Germinal center (tissue), 1 donor: ENCODE measurements at places on chromosomes 5 and 9.

GRCh38 chr5:52864371-52864770, 76.7 kb downstream of the ITGA1 start:
- DNase-seq = no peak

DNA sequence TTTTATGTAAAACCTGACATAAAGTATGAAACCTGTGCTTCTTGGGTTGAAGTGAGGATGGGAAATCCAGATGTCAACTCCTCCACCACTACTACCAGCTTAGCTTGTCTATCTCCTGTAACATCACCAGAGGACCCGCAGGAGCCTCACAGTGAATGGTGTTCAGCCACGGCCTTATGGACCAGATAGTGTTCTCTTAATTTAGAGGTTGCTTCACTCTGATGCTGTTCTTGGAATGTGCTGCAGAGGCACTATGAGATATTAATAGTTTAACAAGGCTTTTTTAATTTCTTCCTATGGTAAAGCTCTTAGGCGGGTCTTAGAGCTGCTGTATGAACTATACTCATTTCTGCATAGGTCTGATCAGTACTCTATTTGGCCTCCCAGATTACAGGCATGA, 27.9 kb downstream of the NFX1 start:
- no peak for DNase-seq

- no peak for DNase-seq
Measured at GRCh38 chr5:40630126-40630525, 49.6 kb upstream of the PTGER4 start.

DNA sequence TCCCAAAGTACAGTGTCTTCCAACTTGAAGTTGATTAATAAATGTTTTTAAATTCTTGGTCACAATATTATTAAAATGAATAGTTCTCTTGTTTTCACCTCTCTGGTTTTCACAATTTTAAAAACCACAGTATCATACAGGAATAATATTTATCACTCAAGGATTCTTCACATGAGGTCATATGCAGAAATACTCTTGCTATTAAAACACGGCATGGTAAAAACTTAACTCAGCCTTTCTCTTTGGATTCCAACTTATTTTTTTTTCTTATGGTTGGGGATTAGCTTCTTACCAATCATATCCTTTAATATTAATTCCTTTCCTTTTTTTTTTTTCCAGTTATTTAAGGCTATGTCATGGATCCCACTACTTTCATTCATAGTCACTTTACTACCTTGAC, 289.4 kb downstream of the ADAMTS6 start:
- DNase-seq = no peak

GRCh38 chr9:16136451-16136850, 583.6 kb downstream of the CCDC171 start:
- no peak for DNase-seq

DNA sequence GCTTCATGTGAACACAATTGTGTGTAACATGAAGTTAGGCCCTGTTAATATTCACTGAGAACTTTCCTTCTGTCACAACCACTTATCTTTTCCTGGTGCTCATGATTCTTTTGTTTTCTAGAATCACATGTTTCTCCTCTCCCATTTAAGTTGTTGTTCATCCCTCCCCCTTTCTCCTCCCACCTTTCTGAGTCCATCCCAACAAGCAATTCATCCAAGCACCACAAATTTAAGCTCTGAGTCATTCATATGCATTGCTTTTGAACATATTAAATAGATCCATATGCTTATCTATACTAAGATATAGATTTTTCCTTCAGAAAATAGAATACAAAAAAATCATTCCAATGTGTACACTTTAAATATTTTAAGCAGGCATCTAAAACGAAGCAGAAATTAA, 75.2 kb upstream of the NFIB start:
- DNase-seq = no peak

- DNase-seq = no peak
Measured at GRCh38 chr5:65190328-65191053, 291.2 kb downstream of the ADAMTS6 start.

DNA sequence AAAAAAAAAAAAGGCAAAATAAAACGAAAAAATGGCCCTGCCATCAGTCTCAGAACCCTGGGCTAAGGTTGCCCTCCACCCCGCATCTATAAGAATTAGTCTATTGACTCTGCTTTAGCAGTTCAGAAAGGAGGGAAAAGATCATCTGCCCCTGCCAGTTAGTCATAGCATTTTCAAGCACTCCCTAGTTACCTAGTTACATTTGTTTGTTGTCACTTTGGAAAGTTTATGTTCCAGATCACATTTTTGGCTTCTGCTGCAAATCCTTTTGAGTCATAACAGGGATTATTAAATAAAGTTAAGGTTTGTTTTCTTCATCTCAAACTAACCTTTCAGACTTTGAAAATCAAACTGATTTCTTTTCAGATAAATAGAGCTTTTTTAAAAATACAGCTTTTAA, 52.1 kb downstream of the AQP7 start:
- no peak for DNase-seq

DNA sequence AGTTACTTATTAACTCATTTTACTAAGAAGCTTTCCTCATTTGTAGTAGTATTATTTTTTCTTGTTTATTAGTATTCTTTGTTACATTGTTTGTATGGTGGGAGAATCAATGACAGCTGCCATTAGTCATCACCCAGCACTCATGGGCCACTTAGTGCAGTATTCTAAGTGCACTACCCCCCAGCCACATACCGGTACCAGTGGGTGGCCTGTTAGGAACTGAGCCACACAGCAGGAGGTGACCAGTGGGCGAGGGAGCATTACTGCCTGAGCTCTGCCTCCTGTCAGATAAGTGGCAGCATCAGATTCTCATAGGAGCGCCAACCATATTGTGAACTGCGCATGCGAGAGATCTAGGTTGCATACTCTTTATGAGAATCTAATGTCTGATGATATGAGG, 24.2 kb upstream of the CAMLG start:
- DNase-seq = no peak

GRCh38 chr9:85185486-85186217, 516.1 kb downstream of the NTRK2 start:
- no peak for DNase-seq

- DNase-seq = no peak
Measured at GRCh38 chr9:120909904-120910303, 16.7 kb downstream of the TRAF1 start.

- no peak for DNase-seq
Measured at GRCh38 chr5:15787681-15788080, 287.7 kb downstream of the FBXL7 start.

- DNase-seq = no peak
Measured at GRCh38 chr5:69049151-69049550, 44.7 kb upstream of the SLC30A5 start.

DNA sequence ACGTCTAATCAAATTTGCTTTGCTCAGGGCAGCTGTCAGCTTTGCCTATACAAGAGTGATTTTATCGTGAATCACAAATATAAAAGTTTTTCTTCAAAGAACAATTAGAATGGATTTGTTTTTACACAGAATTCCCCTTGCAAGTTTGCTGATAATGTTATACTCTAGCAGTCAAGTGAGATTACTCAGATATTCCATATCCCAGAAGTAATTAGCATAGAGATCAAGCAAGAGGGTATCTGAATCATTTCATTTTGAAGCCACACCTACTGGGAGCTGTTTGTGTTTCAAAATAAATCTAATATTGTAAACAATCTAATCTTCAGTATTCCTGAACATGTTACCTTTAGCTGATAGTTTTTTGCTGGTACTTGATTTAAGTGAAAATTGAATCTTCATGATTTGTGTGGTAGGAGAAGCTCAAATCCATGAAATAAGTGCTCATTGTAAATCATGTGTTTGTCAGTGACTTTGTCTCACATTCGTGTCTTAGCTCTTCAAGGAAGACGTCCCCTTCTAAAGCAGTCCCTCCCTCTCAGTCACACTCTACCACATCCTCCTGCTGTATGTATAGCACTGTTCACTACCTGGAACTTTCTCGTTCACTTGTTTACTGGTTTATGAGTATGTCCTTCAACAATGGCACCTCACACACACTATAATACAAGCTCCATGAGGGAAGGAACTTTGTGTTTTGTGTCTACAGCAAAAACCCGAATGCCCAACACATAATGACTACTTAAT, 3.3 kb upstream of the TTC39B start:
- no peak for DNase-seq

DNA sequence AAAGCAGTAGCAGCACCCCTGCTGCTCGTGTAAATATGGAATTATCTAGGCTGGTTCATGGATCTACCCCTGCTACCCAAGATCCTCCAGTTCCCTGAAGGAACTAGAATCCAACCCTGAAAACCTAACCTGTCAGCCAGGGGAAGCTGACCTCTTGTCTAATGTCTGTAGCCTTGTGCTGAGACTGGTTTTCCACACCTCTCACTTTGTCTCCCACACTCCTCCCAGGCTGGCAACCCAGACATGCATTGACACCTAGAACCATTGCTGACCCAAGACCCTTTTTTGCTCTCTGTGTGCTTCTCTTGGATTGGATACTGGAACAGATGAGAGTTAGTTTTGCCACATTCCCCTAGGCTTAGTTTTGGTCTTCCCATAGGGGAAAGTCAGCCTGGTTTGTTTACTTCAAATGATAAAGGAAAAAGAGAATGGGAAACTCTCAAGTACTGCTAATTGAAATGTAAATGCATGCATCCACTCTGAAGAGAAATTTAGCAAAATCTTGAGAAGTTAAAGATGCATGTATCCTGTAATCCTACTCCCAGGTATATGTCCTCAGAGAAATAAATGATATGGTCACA, 36.6 kb upstream of the NR4A3 start:
- no peak for DNase-seq

- no peak for DNase-seq
Measured at GRCh38 chr9:3880851-3881250, 355.1 kb upstream of the RFX3 start.

GRCh38 chr5:57468481-57469163, 14.0 kb downstream of the ACTBL2 start:
- DNase-seq = no peak

GRCh38 chr9:109830545-109830944, 50.5 kb downstream of the PALM2AKAP2 start:
- DNase-seq = no peak

DNA sequence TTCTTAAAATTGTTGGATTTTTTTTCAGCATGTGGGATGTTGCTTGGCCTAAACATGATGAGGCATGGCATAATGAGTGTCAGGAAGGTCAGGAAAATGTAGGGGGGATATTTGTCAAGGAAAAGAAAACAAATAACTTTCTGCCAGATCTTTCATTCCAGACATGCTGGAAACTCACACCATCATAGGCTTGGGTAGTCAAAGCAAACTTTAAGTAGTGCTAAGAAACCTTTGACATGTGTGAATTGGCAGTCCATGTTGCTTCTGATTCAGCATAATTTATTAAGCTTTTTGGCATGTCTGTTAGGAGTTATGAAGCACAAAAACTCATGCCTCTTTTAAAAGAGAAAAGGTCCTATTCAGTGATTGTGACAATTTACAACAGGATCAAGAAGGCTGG, 61.3 kb upstream of the MTAP start:
- DNase-seq = no peak

GRCh38 chr9:106960258-106960657, 97.3 kb downstream of the ZNF462 start:
- no peak for DNase-seq

- no peak for DNase-seq
Measured at GRCh38 chr5:1324301-1324700, 20.6 kb downstream of the CLPTM1L start.

GRCh38 chr5:54589786-54590185, 72.2 kb downstream of the SNX18 start:
- no peak for DNase-seq

- no peak for DNase-seq
Measured at GRCh38 chr9:14902561-14902960, 7.7 kb downstream of the FREM1 start.

- DNase-seq = no peak
Measured at GRCh38 chr5:98641671-98642070, 131.8 kb upstream of the RGMB start.

DNA sequence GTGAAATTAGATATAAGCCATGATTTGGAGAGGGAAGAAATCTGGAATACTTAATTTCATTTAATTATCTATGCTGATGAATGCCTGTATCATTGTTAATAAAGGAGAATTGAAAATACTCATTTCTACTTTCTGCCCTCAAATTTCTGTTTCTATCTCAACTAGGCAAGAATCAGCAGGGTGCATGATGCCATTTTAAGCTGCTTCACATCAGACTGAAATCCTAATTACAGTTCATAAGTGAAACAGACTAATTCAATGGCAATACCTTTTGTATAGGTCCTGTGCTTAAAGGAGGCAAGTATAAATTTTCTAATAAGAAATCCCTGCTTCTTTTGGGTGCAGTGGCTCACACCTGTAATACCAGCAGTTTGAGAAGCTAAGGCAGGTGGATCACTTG, 22.3 kb upstream of the TAL2 start:
- no peak for DNase-seq

DNA sequence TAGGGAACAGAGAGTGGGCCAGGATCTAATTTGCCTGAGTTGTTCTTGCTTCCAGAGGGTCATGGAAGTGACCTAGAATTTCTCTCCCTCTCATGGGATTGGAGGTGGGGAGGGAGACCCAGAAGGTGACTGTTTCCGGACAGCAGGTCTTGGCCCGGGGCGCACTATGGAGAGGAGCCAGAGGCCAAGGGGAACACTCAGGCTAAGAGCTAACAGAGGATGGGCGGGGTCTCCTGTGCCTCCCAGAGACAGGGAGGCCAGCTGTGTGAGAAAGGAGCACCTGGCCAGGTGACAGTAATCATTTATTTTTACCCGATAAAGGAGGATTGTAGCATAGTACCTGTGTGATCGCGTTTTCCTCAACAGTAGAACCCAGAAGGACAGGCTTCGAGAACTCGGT, 50.9 kb upstream of the ANKH start:
- no peak for DNase-seq

- no peak for DNase-seq
Measured at GRCh38 chr5:128350705-128351104, 187.3 kb downstream of the FBN2 start.

- no peak for DNase-seq
Measured at GRCh38 chr9:88799541-88800328, 191.5 kb upstream of the S1PR3 start.

- DNase-seq = no peak
Measured at GRCh38 chr5:122835681-122836080, 9.7 kb upstream of the SNX24 start.

DNA sequence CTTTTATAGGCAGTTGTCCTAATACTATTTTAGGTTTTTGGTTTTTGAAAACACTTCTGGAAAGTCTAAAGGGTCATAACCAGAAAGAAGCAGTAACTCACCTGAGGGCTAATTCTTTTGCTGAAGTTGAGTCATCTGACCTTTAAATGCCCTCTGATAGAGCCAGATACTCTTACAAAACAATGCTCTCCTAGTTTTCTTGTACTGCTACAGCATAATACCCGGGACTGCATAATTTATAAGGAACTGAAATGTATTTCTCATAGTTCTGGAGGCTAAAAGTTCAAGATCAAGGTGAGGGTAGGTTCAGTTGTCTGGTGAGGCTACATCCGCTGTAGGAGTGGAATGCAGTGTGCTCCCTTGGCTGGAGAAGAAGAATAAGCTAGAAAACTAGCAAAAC, 670.3 kb downstream of the TLE4 start:
- no peak for DNase-seq

DNA sequence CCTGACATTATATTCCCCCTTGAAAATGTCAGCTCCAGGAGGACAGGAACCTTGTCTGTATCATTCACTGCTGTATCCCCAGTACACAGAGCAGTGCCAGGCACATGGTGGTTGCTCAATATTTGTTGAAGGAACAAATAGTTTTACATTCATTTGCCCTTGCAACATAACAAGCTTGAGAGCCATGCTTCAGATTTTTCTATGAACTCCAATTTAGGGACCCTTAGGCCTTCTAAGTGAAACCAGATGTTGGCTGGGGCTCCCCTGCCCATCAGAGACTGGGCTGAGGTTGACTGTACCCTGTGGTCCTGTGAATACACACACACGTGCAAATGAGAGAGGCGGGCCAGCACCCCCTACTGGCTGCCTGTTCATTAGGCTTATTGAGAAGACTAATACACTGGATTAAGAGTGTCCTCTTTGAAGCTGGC, 214.9 kb upstream of the WWC1 start:
- no peak for DNase-seq
